Fibroblast of skin of abdomen (primary cell): ENCODE measurements at places on chromosomes 12 and 14.

- peak; percentile 67 for DNase-seq
Measured at GRCh38 chr12:59088673-59089072, 168.4 kb upstream of the LRIG3 start.

GRCh38 chr14:99063620-99064225 lies 208.3 kb downstream of the BCL11B start:
- no peak for DNase-seq

DNA sequence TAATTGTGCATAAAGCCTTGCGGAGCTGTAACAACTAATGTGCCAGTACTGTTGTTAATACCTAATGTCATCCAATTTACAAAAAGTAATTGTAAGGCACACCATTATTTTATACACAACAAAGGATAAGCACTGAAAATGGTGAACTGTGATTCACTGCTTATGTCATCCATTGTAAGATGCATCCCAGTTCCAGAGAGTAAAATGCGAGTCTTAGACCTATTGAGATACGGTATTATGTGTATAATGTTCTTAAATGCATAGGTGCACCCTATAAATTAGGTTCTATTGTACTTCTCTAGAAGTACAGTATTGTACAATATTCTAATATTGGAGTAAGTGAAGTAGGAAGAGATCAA lies 406 bp downstream of the PARP2 start:
- peak; percentile 3 for DNase-seq

- DNase-seq: peak; percentile 79
Measured at GRCh38 chr14:23057757-23058653, 685 bp upstream of the CDH24 start.

DNA sequence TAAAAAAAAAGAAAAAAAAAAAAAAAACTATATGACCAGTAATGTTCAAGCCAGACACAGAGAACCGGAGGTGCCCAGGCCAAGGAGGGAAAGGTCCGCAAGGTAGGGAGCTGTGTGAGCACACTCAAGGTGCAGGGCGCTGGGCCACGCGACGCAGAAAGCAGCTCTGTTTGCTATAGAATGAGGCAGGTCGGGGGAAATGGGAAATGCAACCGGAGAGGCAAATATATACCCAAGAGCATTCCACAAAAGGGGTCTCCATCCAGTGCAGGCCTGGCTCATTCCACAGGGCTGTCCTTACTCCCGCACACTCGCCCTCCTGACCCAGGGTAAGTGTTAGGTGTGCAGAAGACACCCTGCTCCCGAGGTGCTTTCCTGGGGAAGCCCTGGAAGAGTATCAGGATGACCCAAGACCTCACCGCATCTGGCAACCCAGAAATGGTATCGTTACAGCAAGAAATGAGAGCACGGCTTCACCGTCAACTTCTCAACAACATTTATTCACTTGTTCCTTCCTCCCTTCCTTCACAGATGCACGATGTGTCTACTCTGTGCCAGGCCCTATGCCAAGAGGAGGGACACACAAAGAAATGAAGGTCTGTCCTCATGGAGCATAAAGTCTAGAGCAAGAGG lies 86.4 kb downstream of the BCL11B start:
- DNase-seq: no peak

GRCh38 chr12:76055393-76055792 lies 23.8 kb upstream of the PHLDA1 start:
- no peak for DNase-seq

GRCh38 chr14:53509276-53510244 lies 356.4 kb upstream of the DDHD1 start:
- DNase-seq: peak; percentile 82

DNA sequence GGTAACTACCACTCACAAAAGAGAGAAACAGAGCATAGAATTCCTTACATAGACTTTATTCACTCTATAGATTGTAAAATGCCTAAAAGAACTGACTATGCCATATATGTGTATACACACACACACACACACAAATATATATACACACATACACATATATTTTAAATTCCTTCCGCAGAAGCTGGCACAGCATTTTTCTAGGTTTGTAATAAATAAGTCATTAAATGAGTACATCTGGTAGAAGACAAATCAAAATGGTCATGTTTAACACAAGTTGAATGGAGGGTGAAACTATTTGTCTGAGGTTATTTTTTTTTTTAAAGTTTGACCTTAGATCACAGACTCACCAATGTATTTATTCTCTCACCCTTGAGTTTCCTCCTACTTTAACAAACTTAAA lies 58.2 kb downstream of the CCER1 start:
- peak; percentile 51 for DNase-seq

GRCh38 chr14:105010891-105011291 lies 10.0 kb downstream of the CDCA4 start:
- DNase-seq: no peak

DNA sequence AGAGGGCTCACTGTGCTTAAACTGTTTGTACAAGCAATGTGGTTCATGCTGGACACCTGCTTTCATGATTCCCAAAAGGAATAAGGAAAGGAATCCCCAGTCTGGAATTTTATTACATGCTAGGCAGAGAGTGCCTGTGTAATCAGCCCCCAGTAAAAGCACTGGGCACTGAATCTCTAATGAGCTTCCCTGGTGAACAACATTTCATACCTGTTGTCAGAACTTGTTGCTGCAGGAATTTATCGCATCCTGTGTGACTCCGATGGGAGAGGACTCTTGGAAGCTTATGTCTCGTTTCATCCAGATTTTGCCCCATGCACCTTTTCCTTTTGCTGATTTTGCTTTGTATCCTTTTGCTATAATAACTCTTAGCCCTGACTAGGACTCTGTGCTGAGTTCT lies 190.2 kb upstream of the HMGA2 start:
- no peak for DNase-seq

GRCh38 chr12:27305673-27306456 lies 26.8 kb upstream of the BMAL2 start:
- DNase-seq: peak; percentile 41

GRCh38 chr14:96502621-96503305 lies 581 bp downstream of the PAPOLA start:
- DNase-seq: peak; percentile 2

DNA sequence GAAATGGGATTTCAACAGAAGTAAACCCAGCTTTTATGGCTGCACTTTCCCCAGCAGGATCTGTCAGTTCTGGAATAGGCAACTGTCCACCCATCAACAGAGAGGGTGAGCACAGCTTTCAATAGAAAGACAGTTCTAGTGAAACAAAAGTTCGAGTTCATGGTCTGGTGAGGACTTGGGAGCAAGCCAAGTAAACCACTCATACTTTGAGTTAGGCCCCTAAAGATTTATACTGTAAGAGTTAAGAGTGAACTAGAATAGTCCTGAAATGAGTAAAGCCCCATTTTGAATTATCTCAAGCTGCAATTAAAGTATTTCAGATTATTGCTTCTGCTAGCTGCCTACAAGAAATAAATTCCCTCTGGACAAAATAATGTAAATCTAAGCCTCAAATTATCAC lies 82.6 kb downstream of the METTL25 start:
- no peak for DNase-seq

DNA sequence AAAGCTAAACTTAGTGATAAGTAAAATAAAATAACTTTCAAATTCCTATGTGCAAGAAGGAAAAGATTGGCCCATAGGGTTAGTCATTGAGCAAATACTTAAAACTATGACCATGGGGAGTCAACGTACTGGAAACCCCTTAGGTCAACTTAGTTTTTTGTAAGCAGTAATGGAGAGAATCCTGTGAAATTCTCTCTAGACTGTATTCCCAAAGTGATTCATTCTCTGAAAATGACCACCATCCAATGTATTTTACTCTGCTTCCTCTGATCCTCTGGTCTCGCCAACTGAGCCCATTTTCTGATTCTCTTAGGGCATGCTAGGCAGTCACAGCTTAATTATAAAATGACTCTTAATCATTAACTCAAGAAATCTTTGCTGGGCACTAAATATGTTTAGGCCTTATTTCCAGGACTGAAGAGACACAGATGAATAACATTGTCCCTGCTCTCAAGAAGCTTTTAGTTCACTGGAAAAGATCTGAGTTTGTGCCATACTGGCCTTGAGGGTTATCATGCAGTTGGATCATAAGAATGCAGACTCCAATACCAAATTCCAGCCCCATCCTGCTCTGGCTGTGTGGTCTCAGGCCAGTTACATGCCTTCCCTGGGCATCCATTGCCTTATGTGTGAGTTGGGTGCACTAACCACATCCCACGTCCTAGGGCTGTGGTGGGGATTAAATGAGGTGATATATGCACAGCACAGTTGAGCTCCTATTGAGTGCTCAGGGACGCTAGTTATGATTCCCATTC lies 732.4 kb downstream of the AACS start:
- DNase-seq: no peak

GRCh38 chr14:99656171-99656570 lies 11.2 kb downstream of the HHIPL1 start:
- no peak for DNase-seq

DNA sequence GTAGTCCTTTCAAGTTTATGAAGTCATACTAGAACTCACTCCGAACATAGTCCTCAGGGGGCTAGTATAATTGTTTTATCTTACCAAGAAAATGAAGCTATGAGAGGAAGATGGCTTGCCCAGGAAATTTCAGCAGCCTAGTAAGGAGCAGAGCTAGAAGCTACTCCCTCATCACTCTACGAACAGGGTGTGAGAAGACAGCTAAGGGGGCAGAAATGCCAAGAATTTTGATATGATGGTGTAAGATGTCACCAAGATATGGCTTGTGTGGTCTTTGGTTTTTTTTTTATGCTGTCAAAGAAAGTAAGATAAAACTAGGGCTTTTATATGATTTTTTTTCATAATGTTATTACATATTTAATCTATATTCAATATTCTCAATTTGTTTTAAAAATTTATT lies 47.6 kb downstream of the PRICKLE1 start:
- DNase-seq: peak; percentile 6

GRCh38 chr14:38238878-38239277 lies 17.0 kb downstream of the CLEC14A start:
- DNase-seq: peak; percentile 33

GRCh38 chr12:67354322-67354721 lies 85.2 kb downstream of the CAND1 start:
- no peak for DNase-seq

DNA sequence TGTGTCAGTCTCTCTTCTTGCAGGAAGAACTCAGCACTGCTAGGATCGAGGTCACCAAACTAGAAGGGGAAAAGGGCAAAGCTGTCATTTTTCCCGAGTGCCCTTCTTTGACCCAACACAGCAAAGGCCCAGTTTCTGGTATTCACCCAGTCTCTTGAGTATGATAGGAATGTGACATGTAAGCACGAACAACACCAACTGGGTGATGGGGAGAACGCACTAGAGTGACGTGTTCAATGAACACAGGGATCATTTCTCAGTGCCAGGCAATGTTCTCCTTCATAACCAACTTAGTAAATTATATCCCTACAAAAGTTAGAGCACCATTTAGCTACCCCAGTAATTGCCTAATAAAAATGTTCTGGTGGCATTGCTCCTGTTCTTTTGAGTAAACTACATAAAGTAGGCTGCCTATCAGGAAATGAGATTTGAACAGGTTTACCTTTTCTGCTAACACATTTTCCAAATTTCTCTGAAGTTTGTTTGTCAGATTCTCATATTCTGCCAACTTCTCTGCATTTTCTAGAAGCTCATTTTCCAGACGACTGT lies 64.5 kb downstream of the NIN start:
- no peak for DNase-seq

DNA sequence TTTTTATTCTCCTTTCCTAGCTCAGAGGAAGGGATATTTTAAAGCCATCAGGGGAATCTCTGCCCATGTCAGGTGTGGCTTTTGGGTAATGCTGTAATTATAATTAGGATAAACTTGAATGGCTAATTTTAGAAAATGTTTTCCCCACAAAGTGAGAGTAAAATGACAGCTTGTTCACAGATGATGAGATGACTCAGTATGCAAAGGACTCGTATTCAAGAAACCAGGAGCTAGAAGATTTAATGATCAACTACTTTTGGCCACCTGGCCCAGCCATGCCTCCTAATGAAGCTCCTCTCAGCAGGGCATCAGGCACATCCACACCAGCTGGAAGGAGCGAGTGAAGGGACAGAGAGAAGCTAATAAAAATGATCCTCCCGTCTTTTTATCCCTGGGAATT lies 29.0 kb upstream of the PLEKHG7 start:
- DNase-seq: no peak

GRCh38 chr12:116978791-116979508 lies 68.2 kb downstream of the FBXW8 start:
- no peak for DNase-seq

GRCh38 chr12:114911196-114911595 lies 227.2 kb upstream of the TBX3 start:
- DNase-seq: no peak
